ENCODE measurements at places on chromosomes 3 and 15.

DNA sequence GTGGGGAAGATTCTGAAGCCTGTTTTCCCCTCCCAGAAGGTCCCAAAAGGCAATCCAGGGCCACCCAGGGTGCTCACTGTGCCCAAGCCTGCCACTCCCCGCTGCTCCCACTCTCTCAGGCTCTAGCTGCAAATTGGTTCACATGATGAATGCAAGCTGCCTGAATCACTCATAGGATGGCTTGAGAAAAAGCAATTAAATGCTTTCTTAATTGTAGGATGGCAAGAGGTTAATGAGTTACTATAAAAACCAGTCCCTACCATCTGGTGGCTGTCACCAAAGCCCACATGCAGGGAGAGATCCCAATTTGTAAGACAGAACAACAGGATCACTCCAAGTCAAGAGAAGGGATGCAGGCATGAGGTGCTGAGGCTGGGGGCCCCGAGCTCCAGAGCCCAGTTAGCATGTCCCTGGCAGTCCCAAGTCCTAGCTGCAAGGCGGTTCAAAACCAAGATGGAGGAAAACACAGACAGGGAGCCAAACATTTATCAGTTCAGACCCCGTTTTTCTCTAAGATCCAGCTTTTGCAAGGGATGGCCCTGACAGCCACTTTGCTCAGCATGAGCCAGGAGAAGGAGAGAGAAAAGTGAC, 207.1 kb downstream of the UACA start:
- DNase-seq: no peak

GRCh38 chr3:143849854-143850549, 1.7 kb upstream of the SLC9A9 start:
- DNase-seq: peak; percentile 95

DNA sequence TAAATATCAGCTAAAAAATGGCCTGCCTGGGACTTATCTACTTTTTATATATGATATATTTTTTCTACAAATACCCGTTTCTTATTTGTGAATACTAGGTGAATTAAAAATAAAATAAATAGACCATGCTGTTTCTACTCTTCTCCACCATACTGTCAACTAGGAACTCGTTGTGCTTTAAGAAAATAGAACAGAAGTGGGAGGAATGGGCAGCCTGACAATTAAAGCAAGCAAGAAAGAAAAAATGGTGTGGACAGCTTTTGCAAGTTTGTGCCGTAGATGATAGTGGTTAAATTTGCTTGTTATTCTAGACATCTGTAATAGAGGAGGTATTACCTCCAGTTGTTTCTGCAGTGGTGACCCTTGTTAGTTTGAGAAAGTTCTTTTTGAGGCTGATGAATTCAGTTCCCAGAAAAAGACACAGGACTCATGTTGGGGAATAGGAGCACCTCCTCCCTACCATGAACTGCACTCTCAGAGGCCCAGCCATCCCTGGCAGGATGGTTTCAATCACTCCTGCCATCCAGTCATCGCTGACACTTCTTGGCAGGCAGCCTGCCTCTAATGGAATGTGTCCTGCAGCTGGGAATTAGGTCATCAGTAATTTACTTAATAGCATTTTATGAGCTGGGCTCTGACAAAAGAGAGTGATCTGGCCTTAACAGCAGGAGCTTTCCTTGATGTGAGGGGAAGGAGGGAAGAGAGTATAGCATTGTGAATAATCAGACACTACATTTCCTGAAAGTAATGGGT, 105.0 kb upstream of the GAP43 start:
- DNase-seq: peak; percentile 50

DNA sequence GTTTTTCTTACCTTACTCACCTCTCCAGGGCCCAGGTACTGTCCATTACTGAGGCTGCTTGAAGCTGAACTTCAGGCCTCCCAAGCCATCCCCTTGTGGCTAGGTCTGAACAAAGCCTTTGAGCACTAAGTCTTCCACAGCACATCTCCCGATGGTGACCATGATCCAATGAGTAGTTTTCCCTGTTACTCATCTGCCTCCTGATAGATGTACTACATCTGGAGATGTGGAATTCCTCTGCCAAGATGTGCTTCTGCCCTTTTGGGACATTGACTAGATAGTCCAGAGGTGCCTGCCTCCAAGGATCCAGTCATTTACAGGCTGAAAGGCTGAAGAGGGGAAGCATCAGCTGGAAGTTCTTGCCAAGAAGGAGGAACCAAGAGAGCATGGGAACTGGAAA, 28.9 kb upstream of the SLC35G2 start:
- no peak for DNase-seq

DNA sequence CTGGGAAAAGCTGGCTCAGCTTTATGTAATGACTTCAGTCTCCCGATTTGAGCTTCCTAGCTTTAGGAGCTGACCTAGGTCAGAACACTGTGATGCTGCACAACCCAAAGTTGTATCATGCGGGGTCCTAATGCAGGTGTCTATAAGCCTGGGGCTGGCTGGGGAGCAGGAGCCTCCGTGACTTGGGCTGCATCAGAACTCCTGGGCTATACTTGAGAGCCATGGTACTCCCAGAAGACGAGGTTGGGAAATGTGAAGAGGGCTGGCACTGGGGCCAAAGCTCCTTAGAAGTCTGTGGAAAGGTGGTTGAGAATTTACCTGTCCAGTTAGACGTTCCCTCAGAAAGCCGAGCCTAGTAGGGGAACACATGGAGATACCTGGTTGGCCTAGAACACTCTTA, 57.0 kb downstream of the BSN start:
- DNase-seq: no peak

Data from skin of body (tissue), 3 donors.